WERI-Rb-1 (cell line): ENCODE measurements at places on chromosomes 16 and 17.

GRCh38 chr17:74812109-74813009 lies 36.2 kb upstream of the NAT9 start:
- no peak for DNase-seq

DNA sequence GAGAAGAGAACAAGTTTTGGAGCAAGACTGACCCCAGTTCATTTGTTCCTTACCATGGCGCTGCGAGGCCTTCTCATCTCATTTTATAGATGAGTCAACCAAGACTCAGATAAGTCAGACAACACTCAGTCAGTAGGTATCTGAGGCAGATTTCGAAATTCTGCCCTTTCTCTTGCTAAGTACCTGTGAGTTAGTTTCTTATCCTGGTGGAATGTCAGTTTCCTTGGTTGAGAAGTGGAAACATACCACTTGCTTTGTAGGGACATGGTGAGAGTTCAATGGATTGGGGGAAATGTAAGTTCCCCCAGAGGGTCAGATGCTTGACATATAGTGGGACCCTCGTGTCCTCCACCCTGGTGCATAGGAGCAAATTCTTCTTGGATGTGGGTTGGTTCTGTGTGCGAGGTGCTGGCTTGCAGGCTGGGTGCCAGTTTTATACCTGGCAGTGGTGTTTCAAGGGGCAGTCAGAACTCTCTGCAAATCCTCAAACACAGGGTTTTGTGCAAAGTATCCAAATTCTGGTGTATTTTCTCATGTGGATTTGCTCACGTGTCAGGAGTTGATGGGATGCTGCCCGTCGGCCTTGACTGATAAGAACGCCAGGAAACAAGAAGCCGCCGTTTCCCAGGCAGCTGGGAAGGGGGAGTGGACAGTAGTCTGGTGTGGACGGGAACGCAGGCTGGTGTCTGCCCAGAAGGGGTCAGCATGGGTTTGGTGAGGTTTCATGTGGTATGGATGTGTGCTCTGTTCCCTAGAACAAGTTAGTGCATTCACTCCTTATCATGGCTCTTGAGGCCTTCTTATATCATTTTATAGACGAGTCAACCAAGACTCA lies 61.1 kb upstream of the CIBAR2 start:
- DNase-seq = peak; percentile 42

GRCh38 chr17:45395569-45396415 lies 36.9 kb downstream of the ARHGAP27 start:
- DNase-seq = no peak

DNA sequence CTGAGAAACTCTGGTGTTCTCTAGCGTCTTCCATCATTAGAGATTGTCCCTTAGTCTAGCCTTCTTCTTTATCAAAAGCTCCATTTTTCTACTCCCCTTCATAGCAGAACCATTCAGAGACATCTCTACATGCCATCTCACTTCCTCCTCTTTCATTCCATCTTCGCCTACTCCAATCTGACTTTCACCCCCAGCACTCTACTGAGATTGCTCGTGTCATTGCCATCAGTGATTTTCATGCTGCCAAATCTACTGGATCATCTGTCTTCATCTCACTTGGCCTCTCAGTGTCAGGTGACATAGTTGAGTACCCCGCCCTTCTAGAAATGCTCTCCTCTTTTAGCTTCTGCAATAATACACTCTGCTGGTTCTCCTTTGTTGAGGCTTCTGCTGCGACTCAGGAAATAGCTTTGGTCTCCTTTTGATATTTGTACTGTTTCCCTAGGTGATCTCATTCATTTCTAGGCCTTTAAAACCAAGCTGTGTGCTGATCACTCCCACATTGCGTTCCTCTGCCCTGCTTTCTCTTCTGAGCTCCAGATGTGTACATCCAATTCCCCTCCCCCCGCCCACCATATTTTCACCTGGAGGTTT lies 119.1 kb downstream of the FTO start:
- DNase-seq = no peak

DNA sequence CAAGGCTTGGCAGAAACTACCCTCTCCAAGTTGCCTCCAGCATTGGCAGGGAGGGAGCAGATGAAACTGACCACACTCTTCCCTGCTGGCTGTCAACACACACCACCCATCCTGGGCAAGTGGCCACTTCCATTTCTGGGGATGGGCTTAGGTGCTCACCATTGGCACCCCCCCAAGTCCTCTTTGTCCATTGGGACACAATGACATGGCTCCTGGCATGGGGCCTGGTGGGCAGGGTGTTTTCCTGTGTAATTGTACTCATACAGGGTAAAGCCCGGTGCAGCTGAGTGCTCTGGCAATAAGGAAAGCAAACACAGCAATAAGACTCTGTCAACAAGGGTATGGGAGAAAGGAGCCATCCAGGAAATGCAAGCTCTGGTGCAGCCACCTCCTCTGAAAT lies 22.6 kb downstream of the SCNN1B start:
- DNase-seq = no peak

DNA sequence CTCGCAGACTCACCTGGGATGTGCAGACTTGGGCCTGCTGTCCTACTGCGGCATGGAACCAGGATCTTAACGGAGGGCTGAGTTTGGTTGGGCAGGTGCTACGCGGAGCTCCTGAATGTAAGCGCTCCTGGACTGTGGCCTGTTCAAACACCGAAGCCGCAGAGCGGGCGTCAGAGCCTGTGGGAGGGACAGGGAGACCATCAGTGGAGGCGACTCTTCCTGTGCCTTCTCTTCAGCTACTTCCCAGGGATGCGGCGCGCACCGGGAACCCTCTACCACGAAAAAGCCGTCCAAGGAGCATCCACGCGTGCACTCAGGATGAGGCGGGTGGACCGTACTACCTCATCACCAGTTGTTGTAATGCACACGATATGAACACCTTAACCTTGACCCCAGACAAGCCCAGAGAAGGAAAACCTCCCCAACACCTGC lies 2.0 kb downstream of the USP36 start:
- no peak for DNase-seq

DNA sequence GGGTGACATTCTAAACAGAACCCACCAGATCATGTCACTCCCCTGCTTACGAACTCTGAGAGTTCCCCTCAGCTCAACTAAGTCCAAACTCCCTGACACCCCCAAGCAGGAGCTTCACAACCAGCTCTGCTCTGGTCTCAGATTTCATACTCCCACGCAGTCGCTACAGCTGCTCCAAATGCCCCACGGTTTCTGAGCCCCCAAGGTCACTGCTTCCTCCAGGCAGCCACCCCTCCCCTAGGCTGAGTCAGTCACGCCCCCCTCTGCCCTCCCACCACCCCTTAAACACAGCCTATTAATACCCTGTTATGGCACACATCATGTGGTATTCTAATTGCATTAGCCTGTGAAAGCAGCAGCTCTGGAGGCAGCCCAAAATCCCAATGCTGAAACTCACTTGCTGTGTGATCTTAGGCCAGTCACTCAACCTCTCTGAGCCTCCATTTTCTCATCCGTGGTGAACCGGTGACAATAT lies 51.5 kb downstream of the GSG1L start:
- DNase-seq = peak; percentile 80

DNA sequence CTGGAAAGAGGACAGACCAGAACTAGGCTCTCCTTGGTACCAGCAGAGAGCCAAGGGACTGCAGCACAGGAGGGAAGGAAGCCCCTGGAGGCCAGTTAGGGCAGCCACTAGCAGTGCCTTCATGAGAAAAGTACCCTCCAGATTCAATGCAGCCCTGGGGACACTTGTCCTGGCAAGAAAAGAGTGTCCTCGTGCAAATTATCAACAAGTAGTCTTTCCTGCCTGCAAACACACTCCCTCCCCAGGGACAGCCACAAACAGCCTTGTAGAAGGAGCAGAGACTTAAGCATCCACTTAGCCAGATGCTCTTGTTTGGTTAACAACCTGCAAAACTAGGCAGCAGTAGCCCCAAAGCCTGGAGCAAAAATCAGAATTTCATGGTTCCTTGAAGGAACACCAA lies 24.3 kb downstream of the CENPV start:
- no peak for DNase-seq

- peak; percentile 89 for DNase-seq
Observed at GRCh38 chr17:39153599-39154051, 2.2 kb upstream of the PLXDC1 start.

- DNase-seq = no peak
Observed at GRCh38 chr17:2238432-2239169, 65.0 kb downstream of the SMG6 start.

DNA sequence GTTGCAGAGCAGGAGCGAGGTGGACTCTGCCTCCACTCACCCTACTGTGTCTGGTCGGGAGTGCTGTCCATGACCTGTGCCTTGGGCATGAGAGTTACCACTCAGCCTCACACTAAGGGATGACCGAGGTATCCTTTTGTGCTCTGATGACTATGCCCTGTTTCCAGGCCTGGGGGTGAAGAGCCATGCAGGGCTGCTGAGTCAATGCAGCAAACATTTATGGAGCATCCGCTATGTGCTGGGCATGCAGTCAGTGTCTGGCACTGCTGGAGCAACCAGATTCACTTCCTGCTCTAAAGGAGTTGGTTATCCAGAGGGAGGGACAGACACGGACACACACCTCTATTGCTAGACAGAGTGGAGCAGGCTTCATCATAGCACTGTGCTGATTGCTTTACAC lies 7.6 kb upstream of the HNF1B start:
- DNase-seq = no peak

- DNase-seq = no peak
Observed at GRCh38 chr17:71349908-71350600, 770.8 kb upstream of the SOX9 start.

- DNase-seq = no peak
Observed at GRCh38 chr17:31248986-31249834, 47.8 kb downstream of the OMG start.

DNA sequence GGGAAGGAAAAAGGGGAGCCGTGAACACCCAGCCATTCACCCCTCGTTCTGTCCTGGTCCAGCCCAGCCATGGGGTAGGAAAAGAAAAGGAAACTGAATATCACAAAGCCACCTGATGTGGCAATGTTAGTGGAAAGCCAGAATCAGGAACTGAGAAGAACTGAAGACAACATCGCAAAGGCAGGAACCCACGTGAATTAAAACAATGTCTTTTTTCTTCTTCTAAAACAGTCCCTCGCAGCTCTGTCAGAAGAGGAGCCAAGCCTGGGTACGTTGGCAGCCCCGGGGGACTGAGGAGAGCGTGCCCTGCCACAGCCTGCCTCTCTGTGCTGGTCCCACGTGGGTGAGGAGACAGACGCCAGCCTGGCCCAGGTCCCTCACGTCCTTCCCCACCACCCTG lies 55.0 kb downstream of the ZNF423 start:
- DNase-seq = no peak

- no peak for DNase-seq
Observed at GRCh38 chr17:27540318-27541101, 84.3 kb downstream of the KSR1 start.

- DNase-seq = no peak
Observed at GRCh38 chr17:76870377-76870714, 2.1 kb downstream of the MGAT5B start.

GRCh38 chr17:32492264-32492589 lies 5.4 kb downstream of the CDK5R1 start:
- DNase-seq = no peak

- DNase-seq = no peak
Observed at GRCh38 chr16:29925105-29925756, 795 bp downstream of the KCTD13 start.

DNA sequence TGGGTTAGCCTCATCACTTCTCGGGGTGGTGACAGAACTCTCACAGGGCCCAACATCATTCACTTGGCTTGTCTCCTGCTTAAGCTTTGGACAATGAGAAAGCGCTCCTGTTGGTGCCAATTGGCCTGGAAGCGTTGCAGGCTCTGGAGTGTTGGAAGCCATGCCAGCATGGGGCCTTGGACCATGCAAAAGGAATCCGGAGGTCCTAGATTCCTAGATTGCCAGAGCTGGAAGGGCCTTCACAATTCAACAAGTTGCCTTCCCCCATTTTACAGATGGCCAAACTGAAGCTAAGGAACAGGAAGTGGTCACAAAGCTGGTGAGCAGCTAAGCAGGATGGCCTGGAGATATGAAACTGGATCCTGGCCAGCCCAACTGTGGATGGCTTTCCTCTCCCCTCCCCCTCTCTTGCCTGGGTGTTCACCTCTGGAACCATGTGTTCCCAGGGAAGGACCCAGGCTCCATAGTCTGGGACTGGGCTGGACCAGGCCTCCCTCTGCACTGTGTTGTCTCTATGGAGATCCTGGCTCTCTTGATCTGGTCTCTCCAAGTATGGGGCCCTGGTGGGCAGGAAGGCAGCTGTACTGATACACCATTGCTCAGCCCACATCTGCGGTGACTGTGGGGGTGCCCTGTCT lies 6.0 kb upstream of the IGFBP4 start:
- DNase-seq = no peak

GRCh38 chr16:10987361-10988163 lies 43.2 kb downstream of the CLEC16A start:
- DNase-seq = no peak

DNA sequence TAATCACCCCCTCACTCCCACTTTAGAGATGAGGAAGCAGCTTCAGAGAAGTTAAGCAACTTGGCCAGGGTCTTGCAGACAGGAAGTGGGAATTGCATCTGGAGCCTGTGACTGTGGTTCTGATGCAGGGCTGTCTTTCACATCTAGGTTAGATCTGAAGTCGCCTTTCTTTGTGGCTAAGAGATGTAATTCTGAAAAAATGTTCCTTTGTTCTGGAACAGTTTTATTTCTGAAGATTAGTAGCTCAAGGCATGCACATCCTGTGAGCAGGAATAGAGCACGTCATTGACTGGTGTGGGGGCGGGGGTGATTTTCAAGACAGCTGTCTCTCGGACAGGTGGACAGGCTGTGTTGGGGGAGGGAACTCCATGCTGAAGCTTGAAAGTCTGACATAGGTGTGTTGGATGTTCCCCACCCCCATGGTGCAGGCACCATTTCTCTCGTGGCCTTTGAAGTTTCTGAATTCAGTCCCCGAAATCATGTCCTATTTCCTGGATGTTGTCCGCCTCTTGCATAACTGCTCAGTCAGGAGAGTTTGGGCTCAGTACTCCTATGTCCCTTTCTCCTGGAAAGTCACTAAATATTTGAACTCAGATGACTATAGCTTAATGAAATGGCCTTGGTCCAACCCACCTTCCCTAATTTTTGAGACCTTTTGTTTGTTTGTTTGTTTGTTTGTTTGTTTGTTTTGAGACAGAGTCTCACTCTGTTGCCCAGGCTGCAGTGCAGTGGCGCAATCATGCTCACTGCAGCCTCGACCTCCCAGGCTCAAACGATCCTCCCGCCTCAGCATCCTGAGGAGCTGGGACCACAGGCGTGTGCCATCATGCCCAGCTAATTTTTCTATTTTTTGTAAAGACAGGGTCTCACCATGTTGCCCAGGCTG lies 21.0 kb upstream of the HERPUD1 start:
- peak; percentile 28 for DNase-seq

GRCh38 chr16:47699106-47699505 lies 238.0 kb downstream of the PHKB start:
- DNase-seq = no peak
